ENCODE measurements at places on chromosomes 13 and 19.

DNA sequence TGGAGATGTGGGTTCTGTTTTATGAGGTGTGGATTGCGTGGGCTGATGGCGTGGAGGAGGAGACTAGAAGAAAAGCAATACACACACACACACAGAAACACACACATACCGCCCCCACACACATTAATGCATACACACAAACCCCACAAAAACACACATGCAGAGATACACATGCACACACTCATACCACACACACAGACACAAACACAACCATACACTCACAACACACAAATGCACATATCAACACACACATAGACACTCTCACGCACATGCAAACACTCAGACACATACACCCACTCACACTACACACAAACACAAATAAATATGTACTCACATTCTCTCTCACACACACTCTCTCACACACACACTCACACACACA is 75.7 kb upstream of the UBL3 start:
- no peak for DNase-seq

DNA sequence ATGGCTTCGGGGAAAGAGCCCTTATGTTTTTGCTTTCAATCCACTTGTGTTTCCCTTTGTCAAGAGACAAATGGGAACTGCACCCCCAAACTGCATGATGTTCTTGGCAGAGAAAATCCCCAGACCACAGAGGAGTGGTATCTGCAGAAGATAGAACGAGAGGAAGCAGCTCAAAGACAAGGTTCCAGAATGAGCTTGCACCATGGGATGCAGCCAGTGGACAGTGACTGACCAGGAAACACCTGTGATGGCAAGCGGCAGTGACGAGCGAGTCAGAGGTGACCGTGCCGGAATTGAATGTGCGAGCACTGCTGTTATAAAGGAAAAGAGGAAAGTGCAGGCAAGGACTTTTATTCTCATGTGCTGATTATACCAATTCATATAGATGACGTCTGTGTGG is 46.3 kb downstream of the IRS2 start:
- DNase-seq = no peak

- no peak for DNase-seq
Observed at GRCh38 chr19:3690551-3691371, 9.5 kb downstream of the PIP5K1C start.

DNA sequence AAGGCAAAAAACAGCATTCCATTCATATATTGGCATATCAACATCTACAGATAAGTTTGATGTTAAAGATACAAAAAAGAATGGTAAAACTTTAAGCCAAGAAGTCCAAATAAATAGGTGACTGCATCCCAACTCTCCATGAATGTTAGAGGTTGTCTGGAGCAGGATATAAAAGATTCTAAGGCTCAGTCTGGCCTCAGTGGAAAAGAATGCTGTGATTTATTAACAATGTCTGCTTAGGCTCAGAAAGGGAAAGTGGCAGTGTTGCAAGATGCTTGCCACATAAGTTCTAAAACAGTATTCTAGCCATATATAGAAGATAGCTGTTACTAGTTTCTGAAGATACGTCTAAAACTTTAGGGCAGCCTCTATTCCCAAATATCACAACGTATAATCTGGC is 179.8 kb upstream of the NBEA start:
- DNase-seq = no peak

DNA sequence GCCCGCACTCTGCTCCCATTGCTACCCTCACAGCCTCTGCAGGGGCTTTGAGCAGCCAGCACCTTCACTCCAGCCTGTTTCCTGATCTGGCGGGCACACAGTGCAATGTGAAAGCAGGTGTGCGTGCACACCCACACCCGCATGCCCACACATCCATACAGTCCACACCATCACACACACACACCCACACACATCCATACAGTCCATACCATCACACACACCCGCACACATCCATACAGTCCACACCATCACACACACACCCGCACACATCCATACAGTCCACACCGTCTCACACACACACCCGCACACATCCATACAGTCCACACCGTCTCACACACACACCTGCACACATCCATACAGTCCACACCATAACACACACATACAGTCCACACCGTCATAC is 28.0 kb downstream of the PIAS4 start:
- no peak for DNase-seq

DNA sequence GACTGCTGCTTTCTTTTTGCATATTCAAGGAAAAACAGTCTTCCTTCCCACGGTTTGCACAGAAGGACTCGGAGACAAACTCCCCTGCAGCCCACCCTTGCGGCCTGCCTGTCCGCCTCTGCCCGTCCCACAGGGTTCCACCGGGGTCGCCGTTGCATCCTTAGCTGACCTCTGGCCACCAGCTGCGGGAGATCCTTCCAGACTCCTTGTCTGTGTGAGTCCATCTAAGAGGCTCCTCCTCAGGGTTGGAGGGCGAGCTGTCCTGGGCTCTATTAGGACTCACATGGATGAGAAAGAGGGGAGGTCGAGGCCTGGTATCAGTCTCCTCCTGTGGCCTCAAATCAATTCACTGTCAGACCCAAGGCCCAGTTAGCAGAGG is 39.2 kb downstream of the KLF2 start:
- DNase-seq = no peak

- DNase-seq = no peak
Observed at GRCh38 chr13:79668201-79668752, 187.3 kb downstream of the NDFIP2 start.

DNA sequence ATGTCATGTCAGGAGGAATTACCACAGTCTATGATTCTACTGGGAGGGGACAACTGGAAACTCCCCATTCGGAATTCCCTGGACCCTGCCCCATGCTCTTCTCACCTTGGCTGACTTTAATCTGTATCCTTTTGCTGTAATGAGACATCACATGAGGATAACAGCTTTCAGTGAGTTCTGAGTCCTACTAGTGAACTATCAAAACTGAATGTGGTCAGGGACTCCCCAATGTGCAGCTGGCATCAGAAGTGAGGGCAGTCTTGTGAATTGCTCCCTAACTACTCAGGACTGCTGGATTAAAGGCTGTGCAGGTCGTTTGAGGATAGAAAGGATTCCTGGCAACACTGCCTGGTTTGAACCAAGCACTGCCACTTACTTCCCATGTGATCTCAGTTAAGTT is 15.2 kb downstream of the SIGLEC7 start:
- no peak for DNase-seq

GRCh38 chr13:39051157-39051556 is 12.9 kb downstream of the NHLRC3 start:
- no peak for DNase-seq
